Activated CD8-positive, alpha-beta memory T cell treated with anti-CD3 and anti-CD28 coated beads for 1 hour (primary cell): ENCODE measurements at places on chromosomes 1 and 21.

- DNase-seq, result no peak
Observed at GRCh38 chr1:95308276-95309030, 74.4 kb downstream of the RWDD3 start.

GRCh38 chr1:212542761-212543187, 65.8 kb upstream of the ATF3 start:
- DNase-seq, result no peak

- no peak for DNase-seq
Observed at GRCh38 chr1:220692436-220693228, 2.5 kb downstream of the C1orf115 start.

DNA sequence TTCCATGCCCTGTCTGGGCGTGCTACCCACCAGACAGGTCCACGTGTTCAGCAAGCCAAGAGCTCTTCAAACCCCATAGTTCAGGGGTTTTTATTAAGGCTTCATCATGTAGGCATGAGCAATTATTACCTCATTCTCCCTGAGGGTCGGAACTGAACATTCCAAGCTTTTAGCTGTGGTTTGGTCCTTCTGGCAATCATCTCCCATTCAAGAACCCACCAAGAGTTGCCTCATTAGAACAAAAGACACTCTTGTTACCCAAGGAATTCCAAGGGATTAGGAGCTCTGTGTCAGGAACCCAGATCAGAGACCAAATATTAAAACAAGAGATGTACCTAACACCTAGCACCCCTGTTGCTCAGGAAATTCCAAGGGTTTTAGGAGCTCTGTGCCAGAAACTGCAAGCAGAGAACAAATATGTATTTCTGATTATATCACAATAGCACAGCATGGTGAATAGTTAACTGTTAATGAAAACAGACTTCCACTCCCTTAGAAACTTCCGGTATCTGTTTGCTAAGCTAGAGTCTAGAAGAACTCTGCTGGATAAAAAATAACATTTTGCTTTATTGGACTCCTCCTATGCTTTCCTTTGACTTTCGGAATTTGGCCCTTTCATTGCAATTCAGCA, 201.2 kb upstream of the L1TD1 start:
- no peak for DNase-seq

DNA sequence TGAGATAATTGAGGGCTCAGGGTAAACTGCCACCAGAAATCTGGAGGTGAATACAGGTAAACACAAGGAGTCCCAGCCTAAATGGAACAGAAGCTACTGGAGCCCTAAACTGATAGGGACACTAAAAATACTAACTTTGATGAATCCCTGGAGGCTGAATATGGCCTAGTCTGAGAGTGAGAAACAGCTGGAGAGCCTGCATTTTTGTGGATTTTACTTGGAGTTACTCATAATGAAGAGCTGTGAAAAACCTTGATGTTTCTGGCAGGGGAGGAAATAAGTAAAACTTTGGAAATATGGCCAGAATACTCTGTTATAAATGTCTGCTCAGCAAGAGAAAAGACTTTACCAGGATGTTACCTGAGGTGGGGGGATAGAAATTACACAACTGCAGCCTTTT, 164.4 kb downstream of the LIPI start:
- no peak for DNase-seq

- DNase-seq, result no peak
Observed at GRCh38 chr1:26724926-26725325, 29.1 kb downstream of the ARID1A start.

DNA sequence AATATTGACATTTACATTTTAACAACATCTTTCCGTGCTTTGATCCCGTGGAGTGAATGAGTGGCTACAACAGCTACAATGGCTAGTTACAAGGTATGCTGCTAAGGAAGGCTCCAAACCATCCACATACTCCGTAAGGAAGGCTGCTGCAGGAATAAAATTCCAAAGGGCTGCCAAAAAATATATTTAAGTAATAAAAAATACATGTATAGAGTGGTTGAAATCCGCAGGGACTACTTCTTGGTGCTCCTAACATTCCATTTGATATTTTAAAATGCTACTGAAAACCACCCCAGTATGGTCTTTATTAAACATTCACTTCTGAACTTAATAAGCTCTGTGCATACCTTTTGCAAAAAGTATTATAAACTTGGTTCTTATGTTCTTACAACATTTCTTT, 25.3 kb downstream of the TNFSF4 start:
- DNase-seq, result no peak

- no peak for DNase-seq
Observed at GRCh38 chr1:31180338-31180737, 59.3 kb downstream of the NKAIN1 start.

DNA sequence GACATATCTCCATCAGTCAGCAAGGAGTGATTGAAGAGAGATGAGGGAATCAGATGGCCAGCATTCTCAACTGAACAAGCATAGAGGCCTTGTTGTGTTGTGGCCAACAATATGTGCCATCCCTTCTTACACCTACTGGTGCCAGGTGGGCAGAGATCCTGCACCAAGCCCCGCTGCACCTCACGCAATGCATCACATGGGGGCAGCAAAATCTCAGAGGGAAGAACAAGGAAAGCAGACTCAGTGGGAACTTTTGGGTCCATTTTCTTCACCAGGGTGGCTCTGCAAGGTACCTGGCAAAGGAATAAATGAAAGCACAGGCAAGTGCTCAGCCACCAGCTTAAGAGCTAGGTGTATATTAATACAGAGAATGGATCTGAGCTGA, 33.2 kb downstream of the HSD3B2 start:
- DNase-seq, result no peak

DNA sequence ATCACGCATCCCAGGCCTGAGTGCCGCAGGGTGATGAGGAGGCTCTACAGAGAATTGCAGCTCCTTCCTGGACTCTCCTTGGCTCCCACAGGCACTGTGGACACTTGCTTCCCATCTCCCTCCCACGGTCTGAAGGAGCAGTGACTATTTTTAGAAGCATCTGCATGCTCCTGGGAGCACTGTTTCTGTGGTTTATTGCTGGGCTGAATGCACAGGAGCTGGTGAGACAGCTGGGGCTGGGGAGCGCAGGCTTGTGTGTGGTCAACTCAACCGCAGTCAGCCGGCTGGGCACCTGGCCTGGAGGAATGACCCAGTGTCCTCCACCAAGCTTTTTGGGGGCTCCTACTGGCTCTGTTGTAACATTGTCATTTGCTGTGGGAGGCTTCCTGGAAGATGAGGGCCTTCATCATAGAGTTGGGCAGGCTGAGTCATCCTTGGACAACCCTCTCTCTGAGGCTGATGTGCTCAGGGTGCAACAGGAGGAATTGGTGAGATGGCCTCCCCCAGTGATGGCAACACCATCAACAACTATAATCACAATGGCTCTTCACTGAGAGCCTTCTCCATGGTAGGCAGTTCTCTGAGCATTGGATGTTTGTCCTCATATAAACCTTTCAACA, 1.7 kb downstream of the NFASC start:
- DNase-seq, result no peak
